ENCODE measurements at places on chromosomes 1 and 21. TPM values are rescaled to one million over a fixed set of nuclear protein-coding genes. Genes with fewer than 3 reads are reported as not detected.

PTCH2 gene
- 0.51 TPM for total RNA-seq

EXTL1 gene
- 20.1 TPM for total RNA-seq

PANK4 gene
- total RNA-seq: 27.5 TPM

ZNF683 gene
- not detected for total RNA-seq

NBPF6 gene
- not detected for total RNA-seq

SPRR1B gene
- total RNA-seq: not detected

TNFAIP8L2 gene
- not detected for total RNA-seq

AMY2B gene
- 10.6 TPM for total RNA-seq

FCRL6 gene
- not detected for total RNA-seq

SPRR2E gene
- total RNA-seq: not detected

OR2L2 gene
- not detected for total RNA-seq

OR10K1 gene
- not detected for total RNA-seq

MCOLN3 gene
- total RNA-seq: 2.9 TPM

EXTL2 gene
- 20.1 TPM for total RNA-seq

FAM72C gene
- 0.96 TPM for total RNA-seq

PGLYRP3 gene
- not detected for total RNA-seq

UBASH3A gene
- total RNA-seq: not detected

RXFP4 gene
- total RNA-seq: not detected

KRTAP19-3 gene
- total RNA-seq: not detected

NPHS2 gene
- not detected for total RNA-seq

TMEM52 gene
- total RNA-seq: 0.37 TPM

NBPF20 gene
- 3.3 TPM for total RNA-seq

LAMB3 gene
- total RNA-seq: 8.5 TPM

NHLH2 gene
- 1.3 TPM for total RNA-seq

GJA4 gene
- not detected for total RNA-seq

ANGPTL1 gene
- 7.1 TPM for total RNA-seq

REN gene
- not detected for total RNA-seq

ITGB2 gene
- total RNA-seq: 3.2 TPM

SLC22A15 gene
- total RNA-seq: 13.8 TPM

C21orf58 gene
- total RNA-seq: 1.7 TPM

ZNF362 gene
- total RNA-seq: 28.0 TPM

FMN2 gene
- total RNA-seq: 1.1 TPM

DDX59 gene
- total RNA-seq: 18.3 TPM

AGT gene
- total RNA-seq: 31.7 TPM

ASPM gene
- total RNA-seq: 0.73 TPM

TTC24 gene
- not detected for total RNA-seq

ANKRD65 gene
- not detected for total RNA-seq

FCER1G gene
- total RNA-seq: not detected

ALDH9A1 gene
- 200 TPM for total RNA-seq

C1orf185 gene
- total RNA-seq: not detected

HAPLN2 gene
- not detected for total RNA-seq

NBPF4 gene
- total RNA-seq: not detected

RTCA gene
- total RNA-seq: 25.0 TPM

Measured in myocyte (in vitro differentiated cells).